NCI-H187 (cell line): ENCODE measurements at places on chromosomes 7 and 10.

- DNase-seq, result no peak
These were observed 42.6 kb downstream of the INPP5A start for GRCh38 chr10:132580143-132580542.

DNA sequence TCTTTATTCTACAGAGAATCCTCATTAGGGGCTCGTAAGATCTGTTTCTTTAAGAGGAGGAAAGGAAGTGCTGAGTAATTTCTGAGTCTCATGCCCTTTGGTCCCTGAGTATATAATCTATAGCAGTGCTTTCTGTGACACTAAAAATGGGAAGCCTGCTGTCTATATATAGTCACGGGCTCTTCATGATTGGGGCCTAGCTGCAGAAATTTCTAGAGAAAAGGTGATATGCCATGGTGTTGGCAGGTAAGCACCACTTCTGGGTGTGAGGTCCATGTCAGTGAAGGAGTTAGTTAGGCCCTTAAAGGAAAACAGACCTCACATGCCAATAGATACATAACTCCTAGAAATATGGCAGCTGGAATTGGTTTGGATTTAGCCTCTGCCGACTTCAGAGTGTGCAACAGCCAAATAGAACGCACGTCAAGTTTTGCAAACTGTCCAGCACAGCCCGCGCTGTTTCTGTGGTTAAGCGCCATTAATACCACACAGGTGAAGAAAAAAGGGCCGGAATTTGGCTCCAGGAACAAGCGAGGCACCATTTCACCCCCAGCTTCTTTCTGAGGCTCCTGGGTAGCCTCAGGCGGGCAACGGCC lies 123.2 kb downstream of the TACC2 start:
- no peak for DNase-seq

DNA sequence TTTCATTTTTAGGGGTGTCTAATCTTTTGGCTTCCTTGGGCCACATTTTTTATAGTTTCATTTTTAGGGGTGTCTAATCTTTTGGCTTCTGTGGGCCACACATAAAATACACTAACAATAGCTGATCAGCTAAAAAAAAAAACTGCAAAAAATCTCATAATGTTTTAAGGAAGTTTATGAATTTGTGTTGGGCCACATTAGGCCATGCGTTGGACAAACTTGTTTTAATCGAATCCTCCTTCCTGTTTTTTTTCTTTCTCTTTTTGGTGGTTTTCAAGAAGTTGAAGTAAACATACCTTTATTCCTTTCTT lies 37.4 kb downstream of the ZNRF2 start:
- no peak for DNase-seq

GRCh38 chr7:30430777-30431176 lies 47.8 kb downstream of the NOD1 start:
- DNase-seq, result no peak

DNA sequence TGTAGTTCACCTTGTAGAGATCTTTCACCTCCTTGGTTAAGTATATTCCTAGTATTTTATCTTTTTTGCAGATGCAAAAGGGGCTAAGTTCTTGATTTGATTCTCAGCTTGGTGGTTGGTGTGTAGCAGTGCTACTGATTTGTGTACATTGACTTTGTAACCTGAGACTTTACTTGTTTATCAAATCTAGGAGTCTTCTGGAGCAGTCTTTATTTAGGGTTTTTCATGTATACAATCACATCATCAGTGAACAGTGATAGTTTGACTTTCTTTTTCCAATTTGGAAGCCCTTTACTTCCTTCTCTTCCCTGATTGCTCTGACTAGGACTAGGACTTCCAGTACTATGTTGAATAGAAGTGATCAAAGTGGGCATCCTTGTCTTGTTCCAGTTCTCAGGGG lies 33.8 kb downstream of the GPR22 start:
- DNase-seq, result no peak

- DNase-seq, result no peak
These were observed 24.5 kb upstream of the EEPD1 start for GRCh38 chr7:36128448-36129047.

DNA sequence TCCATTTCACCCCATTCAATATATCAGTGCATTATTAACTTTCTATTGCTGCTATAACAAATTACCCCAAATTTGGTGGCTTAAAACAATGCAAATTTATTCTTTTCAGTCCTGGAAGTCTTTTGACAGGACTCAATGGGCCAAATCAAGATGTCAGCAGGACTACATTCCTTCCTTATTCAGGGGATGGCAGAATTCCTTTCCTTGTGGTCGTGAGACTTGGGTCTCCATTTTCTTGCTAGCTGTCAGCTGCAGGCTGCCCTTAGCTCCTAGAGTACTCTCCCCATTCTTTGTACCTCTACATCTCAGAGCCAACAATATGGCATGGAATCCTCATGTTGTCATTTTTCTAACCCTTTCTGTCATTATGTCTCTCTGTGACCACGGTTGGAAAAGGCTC lies 310.6 kb downstream of the HDAC9 start:
- no peak for DNase-seq

DNA sequence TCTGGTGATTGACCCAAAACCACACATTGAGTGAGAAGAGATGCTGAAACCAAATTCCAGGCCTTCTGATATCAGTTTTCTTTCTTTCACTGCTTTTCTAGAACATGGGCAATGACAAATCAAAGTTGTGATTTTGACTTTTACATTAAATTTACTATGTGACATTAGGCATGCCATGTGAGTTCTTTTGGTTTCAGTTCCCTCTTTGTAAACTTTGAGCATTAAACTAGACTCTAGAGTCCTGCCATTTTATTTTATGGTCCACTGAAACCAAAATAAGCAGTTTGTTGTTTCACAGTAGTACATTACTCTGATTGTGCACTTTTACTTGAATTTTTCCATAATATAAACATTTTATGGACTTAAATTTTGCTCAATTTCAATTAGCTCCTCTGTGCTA lies 381.1 kb upstream of the SEMA3D start:
- no peak for DNase-seq

- DNase-seq, result no peak
These were observed 781.6 kb upstream of the PHF14 start for GRCh38 chr7:10192074-10192473.

DNA sequence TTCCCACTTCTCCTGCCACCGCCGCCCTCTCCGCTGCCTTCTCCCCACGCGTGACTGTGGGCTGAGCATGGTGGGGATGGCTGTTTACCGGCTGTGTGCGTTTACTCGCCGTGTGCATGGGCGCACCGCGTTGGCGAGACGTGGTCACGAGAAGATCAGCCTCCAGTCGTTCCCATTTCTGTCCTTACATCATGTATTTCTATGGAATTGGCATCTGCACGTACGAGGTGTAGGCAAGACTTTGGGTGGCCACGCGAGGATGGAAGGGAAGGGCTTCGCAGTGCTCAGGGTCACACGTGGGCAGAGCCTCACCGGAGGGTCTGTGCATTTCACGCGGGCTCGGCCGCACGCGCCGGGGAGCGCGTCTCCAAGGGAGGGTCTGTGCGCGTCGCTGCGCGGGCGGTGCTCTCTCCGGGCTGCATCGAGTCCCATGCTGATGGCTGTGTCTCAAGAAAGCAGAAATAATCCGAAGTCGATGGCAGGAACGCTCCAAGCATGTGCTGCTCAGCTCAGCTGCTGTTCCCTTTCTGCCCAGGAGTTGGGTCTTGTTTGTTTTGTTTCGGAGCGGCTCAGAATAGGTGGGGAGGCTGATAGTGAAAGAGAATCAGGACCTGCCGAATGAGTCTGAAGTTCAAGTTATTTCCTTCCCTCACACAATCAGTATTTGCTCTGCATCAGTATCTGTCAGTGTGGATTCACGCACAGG lies 973 bp downstream of the CAMK1D start:
- DNase-seq, result no peak

- no peak for DNase-seq
These were observed 5.6 kb upstream of the RSU1 start for GRCh38 chr10:16822726-16823360.

GRCh38 chr7:79553811-79554555 lies 100.5 kb upstream of the MAGI2 start:
- no peak for DNase-seq

GRCh38 chr10:31116226-31116625 lies 84.6 kb upstream of the ZNF438 start:
- DNase-seq, result no peak

- DNase-seq, result no peak
These were observed 3.9 kb upstream of the SPAG6 start for GRCh38 chr10:22341190-22341925.

DNA sequence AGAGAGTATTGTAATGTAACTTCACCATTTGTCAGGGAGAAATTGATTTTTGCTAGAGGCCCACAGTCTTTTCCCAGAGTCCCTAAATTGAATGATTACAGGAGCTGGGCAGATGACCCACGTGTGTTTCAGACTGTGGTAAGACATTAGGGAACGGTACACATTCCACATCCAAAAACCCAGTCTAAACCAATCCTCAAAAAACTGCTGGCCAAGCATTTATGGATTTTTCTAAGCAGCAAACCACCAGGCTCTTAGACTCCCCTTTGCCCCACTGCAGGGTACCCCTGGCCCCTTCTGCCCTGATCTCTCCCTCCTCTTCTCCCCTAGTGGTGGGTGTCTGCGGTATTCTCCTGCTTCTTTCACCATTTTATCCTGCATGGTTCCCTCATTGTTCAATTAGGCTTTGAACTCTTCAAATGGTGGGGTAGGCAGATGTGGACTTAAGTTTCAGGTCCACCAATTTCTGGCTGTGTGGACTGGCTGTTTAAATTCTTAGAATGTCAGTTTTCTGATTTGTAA lies 135.5 kb upstream of the SORCS3 start:
- no peak for DNase-seq

DNA sequence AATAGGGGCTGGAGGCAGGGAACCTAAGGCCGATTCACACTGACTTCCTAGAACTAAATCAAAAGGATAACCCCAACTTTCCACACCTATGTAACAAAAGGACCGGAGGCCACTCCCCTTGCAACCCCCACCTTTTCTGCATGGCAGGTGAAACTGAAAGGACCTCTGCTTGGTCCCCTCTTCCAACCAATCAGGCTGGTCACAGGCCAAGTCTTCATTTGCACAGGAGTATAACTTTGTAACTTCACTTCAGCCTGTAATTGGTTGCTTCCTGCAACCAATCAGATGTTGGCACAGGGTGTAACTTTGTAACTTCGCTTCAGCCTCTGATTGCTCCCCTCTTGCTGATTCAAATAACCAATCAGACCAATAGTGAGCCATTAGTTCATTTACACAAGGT lies 190.0 kb downstream of the FAM107B start:
- no peak for DNase-seq

- no peak for DNase-seq
These were observed 14.9 kb downstream of the AFAP1L2 start for GRCh38 chr10:114389426-114389825.

DNA sequence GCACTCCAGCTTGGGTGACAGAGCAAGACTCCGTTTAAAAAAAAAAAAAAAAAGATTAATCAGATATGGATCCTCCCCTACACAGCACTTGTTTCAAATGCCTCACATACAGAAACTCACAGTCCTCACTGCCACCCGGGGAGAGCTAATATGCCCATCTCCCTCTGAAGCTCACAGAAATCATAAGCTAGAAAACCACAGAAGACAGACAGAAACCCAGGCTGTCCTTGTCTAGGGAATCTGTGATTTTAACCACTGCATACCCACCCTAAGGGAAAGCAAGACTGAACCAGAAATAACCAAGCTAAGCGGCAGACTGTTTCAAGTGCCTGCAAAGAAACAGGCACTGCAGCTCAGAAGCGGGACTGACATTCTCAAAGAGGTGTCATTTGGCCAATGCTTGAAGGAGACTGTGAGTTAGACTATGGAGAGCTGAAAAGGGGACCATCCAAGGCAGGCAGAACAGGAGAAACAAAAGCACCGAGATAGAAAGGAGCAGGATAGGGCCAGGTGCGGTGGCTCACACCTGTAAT lies 37.6 kb downstream of the SLC37A3 start:
- no peak for DNase-seq

- DNase-seq, result no peak
These were observed 60.1 kb downstream of the LANCL2 start for GRCh38 chr7:55425141-55425752.

- no peak for DNase-seq
These were observed 427.8 kb upstream of the NPVF start for GRCh38 chr7:25656071-25656470.

DNA sequence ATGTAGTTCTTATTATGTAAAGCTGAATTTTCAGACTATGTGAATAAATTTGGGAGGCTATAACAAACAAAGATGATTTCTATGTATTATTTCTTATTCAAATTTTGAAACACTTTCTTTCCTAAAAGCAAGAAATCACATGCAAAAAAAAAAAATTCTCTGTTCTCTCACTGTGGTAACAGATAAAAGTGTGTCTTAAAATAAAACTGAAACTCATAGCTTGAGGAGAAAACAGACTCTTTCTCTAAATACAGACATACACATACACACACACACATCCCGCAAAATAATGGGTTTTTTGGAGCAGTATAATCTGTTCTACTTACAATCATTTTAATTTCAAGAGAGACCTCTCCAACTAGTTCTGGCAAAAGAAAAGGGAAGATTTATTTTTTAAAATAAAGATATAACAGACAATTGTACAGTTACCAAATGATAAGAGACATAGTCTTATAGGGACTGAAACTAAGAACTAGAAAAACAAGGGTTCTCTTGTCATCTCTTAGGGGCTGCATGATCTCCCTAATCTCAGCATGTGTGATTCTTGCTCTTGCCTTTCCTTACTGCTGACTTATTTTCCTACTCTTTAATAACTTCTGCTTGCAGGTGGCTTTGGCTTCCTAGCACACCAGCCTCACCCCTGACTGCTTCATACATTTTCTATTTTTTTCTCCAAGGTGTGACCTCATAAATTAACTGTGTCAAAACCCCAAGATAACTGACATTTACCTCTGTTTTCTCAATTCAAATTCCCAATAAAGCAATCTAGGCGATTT lies 483.5 kb upstream of the POT1 start:
- no peak for DNase-seq
